CD4-positive, alpha-beta T cell (primary cell): ENCODE measurements at places on chromosomes 7 and 10.

GRCh38 chr10:87550741-87551140 lies 46.0 kb downstream of the MINPP1 start:
- DNase-seq, result no peak

DNA sequence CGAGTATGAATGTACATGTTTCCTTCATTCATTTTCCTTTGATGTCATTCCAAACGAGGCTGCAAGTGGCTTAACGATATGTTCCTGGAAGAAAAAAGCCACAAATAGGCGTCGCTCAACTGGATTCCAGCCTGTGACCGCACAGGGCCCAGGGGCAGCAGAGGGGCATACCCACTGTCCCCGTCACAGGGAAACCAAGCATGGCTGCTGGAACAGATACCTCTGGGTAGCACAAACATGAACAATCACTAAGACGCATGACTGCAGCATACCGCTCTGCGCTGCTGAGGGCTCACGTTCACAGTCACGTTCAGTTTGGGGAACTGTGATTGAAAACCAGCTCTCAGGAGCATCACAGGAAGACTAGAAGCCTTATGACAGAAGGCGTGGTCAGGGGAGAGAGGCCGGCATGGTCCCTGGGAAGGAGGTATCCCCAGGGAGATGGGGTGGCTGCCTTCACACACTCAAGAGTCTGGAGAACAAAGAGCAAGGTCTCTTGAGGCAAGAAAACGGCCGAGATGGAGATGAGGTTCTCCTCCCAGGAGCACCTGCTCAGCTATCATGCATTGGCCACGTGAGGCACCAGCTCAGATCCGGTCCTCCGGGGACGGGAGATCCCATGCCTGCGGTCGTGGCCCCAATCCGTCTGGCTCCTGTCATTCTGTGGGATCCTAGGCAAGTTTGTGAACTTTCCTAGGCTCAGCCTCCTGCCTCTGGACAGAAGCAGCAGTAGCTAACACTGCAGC lies 213.6 kb downstream of the DIP2C start:
- DNase-seq, result no peak

DNA sequence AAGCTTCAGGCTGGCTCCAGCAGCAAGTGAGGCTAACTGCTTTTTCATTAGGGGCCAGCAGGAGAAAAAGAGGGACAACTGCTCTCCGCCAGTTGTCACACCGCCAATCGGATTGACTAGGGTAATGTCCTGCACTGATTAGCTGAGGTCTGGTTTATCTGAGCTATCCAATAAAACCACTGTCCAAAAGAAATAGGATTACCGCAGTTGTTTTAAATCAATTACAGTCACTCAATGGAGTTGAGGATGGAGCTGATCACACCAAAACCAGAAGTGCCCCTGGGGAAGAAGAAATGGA lies 351.4 kb upstream of the NPVF start:
- DNase-seq, result no peak

DNA sequence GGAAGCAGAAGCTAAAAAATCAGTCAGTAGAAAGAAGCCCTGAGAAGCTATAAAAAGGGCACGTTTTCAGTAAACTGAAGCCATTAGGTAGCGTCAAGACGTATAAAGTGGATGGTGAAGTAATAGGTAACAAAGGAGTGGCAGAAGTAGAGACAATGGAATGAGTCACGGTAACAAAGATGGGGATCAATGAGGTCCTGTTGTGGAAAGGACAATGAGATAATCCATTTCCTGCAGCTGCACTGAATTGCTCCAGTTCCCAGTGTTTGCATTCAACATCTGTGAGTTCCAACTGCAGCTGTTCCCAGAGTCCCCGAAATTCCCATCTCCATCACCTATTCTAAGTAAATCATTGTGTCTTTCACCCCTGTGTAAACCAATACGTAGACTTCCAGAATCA lies 4.8 kb upstream of the HYCC1 start:
- no peak for DNase-seq

GRCh38 chr10:130137090-130137448 lies 878 bp downstream of the GLRX3 start:
- no peak for DNase-seq

DNA sequence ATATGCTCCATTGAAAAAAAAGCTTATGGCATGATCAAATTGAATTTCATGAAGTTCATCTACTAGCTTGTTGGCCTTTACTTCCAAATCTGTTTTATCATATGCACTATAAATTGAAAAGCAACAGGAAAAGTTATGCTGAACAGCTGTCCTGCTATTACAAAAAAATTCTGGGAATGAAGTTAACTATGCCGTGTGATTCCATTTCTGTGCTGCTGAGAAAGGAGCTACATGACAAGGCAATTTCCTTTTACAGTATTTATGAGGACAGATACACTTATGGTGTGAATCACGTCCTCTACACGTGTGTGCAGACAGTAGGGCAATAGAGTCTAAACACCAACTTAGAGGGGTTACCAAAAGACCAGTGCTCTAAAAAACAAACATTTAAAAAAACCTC lies 426.5 kb upstream of the AKR1E2 start:
- DNase-seq, result no peak

DNA sequence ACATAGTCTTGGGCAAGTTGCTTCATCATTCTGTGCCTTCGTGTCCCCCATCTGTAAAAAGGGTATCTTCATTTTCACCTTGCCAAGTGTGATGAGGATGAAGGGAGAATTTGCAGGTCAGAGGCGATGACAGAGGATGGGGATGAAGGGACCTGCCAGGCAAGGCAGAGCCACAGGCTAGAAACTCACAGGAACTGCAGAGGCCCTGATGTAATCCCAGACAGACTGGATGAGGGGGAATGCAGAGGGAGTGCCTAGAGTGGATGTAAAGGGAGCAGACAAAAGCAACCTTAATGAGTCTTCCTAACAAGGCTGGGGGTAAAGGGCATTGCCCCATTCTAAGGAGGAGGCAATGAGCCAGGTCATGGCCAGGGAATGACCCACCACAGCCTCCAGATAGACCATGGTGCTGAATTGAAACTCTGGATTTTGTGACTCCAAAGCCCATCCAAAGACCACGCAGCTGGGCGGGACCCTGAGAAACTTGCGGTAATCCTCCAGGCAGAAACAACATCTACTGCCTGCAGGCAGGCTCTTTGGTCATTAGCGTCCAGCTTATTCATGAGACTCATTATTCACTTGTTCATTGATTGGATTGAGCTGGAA lies 1.9 kb downstream of the ANTXRL start:
- DNase-seq, result no peak

DNA sequence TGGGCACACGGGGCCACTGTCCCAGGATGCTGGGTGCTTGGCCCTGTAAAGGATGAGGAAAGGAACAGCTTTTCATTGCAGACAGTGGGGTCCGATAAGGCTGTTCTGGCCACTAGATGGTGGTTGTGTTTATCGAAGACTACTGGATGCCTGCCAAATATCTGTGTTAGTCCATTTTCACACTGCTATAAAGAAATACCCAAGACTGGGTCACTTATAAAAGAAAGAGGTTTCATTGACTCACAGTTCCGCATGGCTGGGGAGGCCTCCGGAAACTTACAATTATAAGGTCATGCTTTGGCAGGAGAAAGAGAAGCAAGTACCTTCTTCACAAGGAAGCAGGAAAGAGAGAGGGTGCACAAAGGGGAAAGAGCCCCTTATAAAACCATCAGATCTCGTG lies 32.2 kb upstream of the GARS1 start:
- no peak for DNase-seq

GRCh38 chr10:120279196-120279595 lies 177.8 kb upstream of the PLPP4 start:
- no peak for DNase-seq

GRCh38 chr7:23347033-23347681 lies 48.0 kb downstream of the MALSU1 start:
- DNase-seq, result no peak

DNA sequence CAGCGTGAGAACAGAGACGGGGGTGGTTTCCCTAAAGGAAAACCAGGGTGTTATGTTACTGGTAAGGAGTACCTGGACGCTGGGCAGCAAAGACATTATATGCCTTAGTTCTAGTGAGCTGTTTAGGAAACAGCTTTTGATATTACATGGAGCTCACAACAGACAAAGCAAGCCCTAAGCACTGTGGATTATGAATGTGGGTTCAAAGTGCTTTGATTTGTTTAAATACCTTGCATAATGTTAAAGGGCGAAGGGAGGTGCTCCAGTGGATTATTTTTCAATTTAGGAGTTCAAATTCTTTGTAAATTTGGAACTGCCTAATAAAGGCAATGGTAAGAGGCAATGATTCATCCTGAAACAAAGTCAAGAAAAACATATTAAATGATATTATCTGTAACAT lies 13.8 kb downstream of the WNT16 start:
- no peak for DNase-seq

GRCh38 chr10:114685456-114685855 lies 27.4 kb upstream of the ABLIM1 start:
- no peak for DNase-seq

DNA sequence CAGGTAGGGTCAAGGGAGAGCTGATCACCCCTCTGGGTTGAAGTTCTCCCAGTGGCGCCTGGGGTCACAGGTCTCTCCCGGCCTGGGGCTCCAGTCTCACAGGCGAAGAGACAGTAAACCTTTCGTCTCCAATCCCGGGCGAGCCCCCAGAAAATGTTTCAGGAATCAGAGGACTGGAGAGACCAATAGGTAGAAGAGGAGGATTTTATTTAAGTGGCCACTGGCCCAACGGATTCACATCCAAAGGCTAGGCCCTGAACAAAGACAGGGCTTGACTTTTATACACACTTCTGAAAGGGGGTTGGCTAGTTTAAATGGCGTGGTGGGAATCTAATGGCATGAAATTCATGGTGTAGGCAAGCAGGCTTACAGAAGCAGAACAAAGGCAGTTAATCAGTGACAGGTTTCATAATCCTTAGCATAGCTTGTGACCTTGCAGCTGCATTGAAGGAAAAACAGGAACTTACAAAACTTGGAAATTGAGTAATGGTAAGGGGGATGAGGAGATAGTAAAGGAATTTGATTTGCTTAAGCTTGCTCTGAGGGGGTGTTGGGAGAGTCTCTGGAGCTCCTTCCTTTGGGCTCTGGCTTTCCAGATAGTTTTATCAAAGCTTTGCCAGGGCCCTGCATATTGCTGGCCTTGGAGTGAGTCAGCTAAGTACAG lies 105.5 kb downstream of the TRIM24 start:
- no peak for DNase-seq

- no peak for DNase-seq
Observed at GRCh38 chr7:30923774-30924413, 12.2 kb downstream of the AQP1 start.

DNA sequence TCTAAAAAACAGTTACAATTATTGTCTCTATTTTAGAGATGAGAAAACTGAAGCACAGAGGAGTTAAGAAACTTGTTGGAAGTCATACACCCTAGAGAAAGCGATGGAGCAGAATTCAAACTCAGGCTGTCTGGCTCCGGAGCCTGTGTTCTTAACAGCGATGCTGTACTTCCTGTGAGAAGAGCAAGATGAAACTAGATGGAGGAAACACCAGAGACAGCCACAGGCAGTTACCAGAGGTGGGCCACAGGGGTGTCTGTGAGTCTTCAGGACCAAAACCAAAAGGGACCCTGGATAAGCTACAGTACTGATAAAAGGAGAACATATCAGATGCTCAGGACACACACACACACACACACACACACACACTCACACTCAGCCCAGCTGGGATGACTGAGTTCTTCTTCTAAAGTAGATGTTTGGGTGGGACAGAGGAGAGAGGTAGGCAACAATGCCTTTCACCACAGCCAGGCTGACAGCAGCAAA lies 289.2 kb downstream of the FZD1 start:
- DNase-seq, result no peak

GRCh38 chr7:47505312-47506007 lies 76.5 kb downstream of the TNS3 start:
- no peak for DNase-seq

GRCh38 chr10:4488904-4489303 lies 337.1 kb upstream of the AKR1E2 start:
- no peak for DNase-seq

- DNase-seq, result no peak
Observed at GRCh38 chr10:1378473-1378872, 322.3 kb downstream of the WDR37 start.

DNA sequence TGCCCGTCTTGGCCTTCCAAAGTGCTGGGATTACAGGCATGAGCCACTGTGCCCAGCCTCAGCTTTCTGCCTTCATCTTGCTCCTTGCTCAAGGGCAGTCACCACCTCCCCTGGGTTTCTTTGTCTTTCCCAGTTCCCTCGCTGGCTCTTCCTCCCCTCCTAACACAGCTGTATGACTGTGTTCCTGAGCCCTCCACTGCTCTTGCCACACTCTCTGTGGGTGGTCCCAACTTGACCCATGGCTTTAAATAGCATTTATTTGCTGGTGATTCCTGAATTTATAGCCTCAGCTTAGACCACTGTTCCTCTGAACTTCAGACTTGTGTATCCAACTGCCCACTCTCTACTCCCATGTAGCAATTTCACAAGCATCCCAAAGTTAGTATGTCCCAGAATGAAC lies 181.3 kb downstream of the BAMBI start:
- no peak for DNase-seq
